ENCODE measurements at places on chromosomes 1 and 21.

DNA sequence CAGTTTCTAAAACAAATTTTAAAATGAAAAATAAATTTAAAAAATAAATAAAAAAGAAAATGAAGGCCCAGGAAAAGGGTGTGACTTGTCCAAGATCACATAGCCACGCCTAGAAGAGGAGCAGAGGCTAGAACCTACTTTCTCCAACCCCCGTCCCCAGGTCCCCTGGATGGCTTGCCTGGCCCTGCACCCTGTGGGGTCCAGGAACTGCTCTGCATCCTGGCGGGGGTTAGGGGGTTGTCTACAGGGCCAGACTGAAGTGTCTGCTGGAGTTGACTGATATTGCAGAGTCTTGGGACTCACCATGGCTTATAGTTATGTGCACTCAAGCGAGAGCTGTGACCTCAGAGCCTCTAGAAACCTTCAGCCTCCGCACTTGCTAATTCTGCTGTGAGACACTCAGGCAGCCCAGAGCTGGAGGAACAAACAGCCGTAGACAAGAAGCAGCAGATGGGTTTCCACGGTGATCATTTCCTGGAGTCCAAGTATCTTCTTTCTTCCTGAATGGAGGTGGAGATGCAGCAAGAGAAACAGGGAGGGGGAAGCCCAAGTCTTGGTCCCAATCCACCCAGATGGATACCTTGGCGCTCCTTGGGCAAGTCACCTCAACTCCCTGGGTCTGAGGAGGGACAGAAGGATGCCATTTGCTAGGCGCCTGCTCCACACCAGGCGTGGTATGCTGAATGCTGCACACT lies 5.2 kb upstream of the EXTL1 start:
- no peak for DNase-seq

DNA sequence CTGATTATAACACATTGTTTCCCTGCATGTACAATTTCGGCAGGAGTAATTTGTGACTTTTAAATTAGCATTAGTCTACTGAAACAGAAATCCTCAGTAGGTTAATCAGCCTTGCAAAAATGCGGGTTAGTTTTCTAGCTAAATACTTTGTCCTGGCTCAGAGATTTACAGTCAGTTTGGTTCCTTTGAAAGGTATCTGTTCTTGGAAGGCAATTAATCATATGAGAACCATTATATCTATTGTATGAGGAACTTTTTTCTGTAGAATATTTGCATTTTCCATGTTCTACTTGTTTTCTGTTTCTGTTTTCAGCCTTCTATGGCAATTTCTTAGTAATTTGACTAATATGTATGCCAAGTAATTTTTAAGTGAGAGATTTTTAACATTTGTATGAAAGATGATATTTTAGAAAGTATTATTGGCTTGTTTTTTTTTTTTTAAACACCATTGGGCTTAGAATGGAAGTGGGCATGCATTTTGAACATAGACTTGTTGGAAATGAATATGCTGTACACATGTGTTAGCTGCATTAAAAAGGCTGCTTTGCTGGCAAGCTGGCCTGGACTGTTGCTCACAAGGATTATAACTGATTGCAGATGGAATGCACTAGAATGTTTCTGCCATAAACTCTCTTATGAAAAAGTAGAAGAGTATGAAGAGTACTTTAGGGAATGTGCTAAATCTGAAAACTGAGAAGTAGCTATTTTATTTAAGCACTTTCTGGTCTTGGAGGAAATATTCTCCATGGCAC lies 26.2 kb downstream of the KIF1B start:
- DNase-seq: no peak

- no peak for DNase-seq
Observed at GRCh38 chr21:44940116-44940631, 345 bp downstream of the SLX9 start.

DNA sequence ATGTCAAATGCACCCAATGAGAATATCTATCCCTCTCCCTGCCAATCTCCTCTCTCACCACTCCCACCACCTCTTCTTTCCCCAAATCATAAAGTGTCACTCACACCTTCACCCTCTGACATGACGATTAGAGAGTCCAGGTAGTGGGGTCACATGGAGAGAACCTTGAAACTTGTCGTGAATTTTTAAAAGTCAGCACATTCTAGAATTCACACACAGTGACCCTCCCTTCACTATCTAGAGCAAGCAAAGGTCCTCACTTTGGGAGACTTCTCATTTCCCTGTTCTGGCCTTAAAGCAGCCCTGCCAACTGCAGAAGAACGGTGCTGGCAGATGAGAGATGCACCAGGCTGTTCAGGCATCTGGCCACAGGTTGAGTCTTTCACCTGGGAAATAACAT lies 61.9 kb downstream of the CD34 start:
- DNase-seq: no peak

DNA sequence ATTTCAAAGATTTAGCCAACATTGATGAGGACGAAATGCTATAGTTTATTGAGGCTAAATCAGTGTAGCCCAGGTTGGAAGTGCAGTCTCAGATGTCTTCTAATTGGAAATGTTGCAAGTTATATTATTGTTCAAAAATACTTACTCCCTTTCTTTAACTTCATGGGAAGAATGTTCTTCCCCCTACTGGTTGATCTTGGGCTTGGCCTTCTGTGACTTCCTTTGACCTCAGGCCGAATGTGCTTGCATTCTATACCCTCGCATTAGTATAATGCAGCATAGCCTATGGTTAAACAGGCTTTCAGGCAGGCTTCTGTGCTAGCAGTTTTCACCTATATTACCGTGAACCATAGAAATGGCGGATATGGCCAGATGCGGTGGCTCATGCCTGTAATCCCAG lies 77.3 kb downstream of the RPE65 start:
- no peak for DNase-seq

All from stomach (tissue), 19 donors.